ENCODE measurements at places on chromosomes 2 and 18.

GRCh38 chr2:62499430-62500060 is 6.5 kb downstream of the TMEM17 start:
- DNase-seq = no peak

GRCh38 chr2:127597046-127597983 is 48.6 kb upstream of the GPR17 start:
- DNase-seq = no peak

GRCh38 chr2:65350651-65351056 is 81.7 kb downstream of the SPRED2 start:
- no peak for DNase-seq

DNA sequence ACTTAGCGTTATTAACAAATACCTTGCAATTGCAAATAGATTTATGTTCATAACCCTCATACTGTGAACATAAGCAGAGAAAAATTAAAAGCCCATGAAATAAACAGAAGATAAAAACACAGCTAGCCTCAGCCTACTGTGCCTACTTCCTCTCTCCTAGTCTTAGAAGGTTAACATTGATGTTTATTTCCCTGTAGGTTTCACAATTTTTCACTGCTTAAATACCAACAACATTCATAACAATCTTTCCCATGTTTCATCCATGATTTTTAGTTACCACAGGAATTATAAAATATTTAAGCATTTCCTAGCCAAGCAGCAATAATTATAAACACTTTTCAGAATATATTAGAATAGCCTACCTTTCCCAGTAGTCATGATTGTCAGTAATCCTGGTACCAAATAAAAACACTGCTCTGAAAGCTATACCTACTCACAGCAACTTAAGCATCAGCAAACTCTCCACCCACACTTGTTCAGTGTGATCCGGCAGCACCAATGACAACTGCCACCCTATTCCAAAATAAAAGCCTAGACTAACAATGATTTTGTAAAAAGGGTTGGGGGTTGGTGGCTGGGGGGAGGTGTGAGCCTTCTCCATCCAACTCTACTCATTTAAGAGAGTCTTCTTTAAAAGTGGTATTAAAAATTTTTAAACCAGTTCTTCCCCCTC is 40.6 kb upstream of the RNU4ATAC start:
- DNase-seq = no peak

DNA sequence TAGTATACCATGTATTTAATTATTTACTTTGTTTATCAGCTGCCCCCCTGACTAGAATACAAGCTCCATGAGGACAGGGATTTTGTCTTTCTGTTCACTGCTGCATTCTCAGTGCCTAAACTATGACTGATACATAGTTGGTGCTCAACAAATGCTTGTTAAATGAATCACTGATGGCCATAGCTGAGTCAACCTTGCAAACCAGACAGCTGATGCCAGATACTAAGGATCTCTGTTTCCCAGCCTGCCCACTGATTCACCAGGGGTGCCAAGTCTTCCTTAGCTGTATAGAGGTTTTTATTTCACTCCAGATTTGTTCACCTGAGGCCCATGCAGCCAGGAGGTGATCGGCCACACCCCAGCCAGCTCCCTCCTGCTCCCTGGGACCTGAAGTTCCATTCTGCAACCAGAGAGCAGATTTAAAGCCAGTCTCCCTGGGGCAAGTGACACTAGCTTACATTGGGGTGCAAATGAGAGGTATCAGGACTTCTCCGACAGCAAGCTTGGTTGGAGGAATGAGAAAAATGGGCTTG is 92.2 kb downstream of the C1QL2 start:
- DNase-seq = no peak

DNA sequence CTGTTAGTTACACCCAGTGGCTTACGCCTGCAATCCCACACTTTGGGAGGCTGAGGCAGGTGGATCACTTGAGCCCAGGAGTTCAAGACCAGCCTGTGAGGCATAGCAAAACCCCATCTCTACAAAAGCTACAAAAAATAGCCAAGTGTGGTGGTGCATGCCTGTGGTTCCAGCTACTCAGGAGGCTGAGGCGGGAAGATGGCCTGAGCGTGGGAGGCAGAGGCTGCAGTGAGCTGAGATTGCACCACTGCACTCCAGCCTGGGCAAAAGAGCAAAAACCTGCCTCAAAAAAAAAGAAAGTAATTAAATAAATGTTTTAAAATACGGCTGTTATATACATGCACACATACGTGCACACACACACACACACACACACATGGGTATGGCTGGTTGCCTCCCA is 194.8 kb downstream of the HDAC4 start:
- DNase-seq = no peak

DNA sequence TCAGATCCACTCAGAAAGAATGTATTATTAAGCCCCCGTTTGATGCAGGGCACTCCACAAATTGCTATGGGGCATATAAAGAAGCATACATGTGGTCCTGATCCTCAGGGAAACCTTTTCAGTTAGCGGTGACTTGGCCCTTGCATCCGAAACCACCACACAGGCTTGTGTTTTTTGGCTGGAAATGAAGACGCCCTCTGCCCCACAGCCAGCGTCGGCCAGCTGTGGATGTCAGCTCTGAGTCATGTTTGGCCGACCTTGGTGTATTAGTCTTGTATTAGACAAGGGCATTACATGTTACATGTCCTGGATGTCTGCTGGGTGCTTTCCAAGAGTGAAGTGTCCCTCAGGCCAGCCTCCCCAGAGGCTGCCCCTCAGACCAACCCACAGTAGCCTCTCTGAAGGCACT is 107.6 kb upstream of the MAP3K20 start:
- DNase-seq = no peak

DNA sequence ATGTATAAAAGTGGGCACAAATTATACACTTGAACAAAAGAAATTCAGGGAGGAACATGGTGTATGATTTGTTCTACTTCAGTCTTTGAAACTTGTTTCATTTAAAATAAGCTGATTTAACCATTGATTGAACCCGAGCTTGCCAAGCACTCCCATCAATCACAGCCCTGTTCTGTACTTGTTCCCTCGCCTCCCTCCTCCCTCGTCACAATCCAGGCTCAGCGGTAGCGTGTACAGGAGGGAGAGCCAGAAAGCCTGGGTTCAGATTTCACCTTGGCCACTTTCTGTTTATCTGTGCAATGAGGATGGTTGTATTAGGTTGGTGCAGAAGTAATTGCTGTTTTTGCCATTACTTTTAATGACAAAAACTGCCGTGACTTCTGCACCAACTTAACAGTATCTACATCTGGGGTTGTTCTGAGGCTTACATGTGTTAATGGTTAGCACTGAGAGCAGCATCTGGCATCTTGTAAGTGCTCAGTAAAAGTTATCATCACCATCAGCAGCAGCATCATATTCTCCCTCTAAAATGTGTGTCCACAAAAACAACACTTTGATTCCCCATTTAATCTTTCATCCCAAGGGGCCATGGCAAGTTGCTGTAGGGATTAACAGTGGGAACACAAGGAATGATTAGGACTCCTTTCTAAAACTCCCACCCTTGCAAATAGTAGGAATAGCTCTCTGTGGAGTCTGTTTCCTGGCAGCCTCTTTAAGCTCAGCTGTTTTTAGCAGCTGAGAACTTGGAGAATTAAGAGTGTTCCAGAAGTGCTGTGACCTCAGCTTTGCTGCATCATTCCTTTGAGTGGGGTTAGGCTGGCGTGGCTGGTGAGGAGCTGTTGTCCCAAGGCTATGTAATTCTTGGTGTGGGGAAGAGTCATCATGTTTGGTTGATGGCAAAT is 4.7 kb downstream of the DPYSL5 start:
- no peak for DNase-seq

- DNase-seq = no peak
These were observed 898.1 kb downstream of the EPHA4 start for GRCh38 chr2:220674033-220674432.

- no peak for DNase-seq
These were observed 5.1 kb downstream of the PKDCC start for GRCh38 chr2:42052702-42053481.

DNA sequence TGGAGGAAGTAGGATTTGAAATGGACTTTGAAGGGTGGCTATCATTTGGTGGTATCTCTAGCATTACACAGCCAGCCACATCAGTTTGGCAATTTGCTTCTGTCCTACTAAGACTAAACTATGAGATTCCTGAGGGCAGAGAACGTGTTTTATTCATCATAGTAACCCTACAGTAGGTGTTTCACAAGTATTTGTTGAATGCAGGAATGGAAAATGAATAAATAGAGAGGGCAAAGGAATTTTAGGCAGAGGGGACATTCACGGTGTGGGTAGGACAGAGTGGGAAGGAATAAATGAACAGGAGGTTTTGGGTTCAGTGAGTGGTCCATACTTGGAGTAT is 15.7 kb upstream of the GPR39 start:
- no peak for DNase-seq

- no peak for DNase-seq
These were observed 21.9 kb downstream of the PLEKHB2 start for GRCh38 chr2:131127076-131127475.

DNA sequence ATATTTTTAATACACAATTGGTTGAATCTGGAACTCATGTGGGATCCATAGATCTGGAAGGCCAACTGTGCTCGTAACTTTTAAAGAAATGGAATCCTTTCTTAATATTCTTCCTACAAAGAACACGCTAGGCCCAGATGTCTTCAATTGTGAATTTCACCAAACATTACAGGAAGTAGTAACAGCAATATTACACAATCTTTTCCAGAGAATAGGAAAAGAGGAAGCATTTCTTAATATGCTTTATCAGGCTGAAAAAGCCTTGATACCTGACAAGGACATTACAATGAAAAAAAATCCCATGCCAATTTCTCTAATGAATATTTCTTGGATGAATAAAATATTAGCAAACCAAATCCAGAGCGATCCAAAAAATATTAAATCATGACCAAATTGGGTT is 80.3 kb upstream of the HAAO start:
- DNase-seq = no peak

GRCh38 chr2:32377928-32378327 is 21.1 kb downstream of the BIRC6 start:
- no peak for DNase-seq

DNA sequence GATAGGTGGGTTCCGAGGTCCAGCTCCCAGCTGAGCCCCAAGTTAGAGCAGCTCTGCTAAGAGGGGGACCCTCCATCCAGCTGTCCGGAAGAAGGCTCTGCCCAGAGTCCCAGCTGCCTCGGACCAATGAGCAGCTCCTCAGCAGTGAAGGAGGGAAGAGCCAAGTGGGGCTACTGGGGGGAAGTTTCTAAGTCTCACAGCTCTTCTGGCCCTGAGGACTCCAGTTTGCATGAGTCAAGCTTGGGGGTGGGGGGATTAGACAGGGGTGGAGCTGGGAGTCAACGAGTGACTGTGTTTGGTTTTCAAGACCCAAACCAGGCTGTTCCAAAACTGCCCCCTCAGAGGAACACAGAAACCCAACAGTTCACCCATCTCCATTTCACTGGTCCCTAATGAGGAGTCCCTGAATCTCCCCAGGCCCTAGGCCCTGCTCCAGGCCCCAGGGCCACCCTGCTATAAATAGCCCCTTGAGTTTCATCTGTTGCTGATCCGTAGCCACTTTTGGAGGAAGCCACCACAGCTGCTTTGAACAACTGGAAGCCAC is 100.9 kb downstream of the TNS1 start:
- DNase-seq = no peak

GRCh38 chr18:59834267-59834666 is 65.5 kb upstream of the PMAIP1 start:
- DNase-seq = peak; percentile 19

GRCh38 chr18:11607906-11608305 is 1.5 kb upstream of the SLC35G4 start:
- no peak for DNase-seq

DNA sequence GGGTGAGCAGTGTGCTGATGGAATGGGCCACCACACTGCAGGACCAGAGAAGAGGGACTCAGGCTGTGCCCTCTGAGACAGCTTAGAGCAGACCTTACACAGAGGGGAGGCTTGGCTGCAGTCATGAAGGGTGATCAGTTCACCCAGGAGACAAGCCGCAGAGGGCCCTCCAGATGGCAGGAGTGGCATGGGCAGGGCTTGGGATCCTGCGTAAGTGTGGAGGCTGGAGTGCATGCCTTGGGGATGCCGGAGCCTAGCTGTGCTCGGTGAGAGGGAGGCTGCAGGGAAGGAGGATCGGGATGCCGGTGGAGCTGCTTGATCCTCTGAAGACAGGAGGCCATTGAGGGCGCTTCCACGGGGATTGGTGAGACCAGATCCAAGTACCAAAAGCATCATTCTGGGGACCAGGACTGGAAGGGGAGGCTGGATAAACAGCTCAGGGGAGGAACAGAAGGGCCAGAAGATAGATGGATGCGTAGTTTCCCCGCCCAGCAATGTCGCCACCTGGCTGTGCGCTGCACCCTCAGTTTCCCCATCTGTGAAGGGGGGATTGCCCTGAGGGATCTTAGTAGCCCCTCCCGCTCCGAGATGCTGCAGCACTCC is 163.4 kb downstream of the INHBB start:
- no peak for DNase-seq

DNA sequence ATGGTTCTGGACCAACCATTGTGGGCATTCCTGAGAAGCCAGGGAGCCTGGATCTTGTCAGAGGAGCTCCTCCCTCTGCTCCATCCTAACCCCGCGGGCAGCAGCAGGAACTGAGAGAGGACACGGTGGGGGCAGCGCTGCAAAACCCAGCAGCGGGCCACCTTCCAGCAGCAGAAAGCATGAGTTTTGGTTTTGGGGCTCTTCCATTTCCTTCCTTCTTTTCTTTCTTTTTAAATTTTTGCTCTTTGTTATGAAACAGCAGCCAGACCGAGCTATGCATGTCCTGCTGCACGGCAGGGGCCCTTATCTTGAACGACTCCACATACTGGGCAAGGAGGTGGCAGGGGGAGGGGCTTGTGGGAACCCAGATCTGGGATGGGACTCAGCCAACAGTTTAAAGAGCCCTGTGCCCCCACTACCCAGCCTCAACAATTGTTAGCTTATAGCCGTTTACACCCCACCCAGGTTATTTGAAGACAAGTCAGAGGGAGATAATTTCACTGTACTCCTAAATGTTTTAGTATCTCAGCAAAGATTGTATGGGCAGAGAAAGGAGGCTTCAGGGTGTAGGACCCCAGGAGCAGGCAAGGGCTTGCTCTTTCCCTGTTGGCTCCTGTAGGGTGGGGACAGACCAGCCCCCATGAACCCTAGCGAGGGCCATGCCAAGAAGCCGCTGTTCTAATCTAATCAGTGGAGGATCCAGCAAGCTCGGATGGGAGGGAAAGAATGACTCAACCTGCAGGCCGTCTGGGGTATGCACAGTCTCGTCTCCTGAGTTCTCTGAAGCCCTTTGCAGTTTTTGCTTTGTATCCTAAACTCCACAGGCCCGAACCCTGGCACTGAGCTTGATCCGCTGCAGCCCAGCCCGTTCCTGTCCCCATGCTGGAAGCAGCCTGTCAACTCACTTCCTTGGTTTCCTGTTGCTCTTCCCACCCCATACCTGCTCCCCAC is 75.3 kb downstream of the LRRFIP1 start:
- DNase-seq = peak; percentile 53

All from stimulated activated CD4-positive, alpha-beta T cell treated with anti-CD3 and anti-CD28 coated beads, Interleukin-1b, Interleukin-23, amount 100 ng/mL, for 48 hours (primary cell).